Stromal cell of bone marrow (primary cell): ENCODE measurements at places on chromosomes 1 and 21.
A peak's percentile ranks its signal among the peaks of the same experiment; 100 is the strongest.

- no peak for DNase-seq
Observed at GRCh38 chr1:112397841-112398240, 1.8 kb downstream of the CTTNBP2NL start.

DNA sequence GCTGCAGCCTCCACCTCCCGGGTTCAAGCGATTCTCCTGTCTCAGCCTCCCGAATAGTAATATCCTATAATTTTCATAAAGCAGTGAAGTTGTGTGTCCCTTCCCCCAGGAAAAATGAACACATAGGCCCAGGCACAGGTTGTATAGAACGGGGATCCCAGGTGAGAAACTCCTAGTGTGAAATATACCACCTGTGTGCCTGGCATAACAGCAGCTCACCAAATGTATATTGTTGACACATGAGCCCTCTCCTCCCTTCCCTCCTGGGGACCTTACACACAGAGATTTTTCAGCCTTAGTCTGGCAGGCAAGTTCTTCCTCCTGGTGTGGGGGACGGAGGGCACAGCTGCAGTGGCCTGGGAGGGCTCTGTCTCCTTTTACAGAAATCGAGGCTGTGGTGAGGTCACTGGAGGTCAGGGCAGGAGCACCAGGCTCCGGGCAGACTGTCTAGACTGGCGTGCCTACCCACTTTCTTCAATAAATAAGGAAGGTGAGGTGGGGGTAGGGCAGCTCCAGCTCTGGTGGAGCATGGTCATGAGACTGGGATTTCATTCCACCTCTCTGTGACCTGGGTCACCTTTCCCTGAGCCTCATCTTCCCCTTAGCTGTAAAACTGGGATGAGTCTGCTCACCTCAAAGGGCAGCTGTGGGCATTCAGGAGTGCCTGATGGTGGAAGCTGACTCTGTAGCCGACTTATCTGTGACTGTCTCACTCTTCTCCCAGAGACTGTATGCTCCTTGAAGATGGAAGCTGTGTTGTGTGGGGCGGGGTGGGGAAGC is 14.3 kb downstream of the RCC1 start:
- no peak for DNase-seq

DNA sequence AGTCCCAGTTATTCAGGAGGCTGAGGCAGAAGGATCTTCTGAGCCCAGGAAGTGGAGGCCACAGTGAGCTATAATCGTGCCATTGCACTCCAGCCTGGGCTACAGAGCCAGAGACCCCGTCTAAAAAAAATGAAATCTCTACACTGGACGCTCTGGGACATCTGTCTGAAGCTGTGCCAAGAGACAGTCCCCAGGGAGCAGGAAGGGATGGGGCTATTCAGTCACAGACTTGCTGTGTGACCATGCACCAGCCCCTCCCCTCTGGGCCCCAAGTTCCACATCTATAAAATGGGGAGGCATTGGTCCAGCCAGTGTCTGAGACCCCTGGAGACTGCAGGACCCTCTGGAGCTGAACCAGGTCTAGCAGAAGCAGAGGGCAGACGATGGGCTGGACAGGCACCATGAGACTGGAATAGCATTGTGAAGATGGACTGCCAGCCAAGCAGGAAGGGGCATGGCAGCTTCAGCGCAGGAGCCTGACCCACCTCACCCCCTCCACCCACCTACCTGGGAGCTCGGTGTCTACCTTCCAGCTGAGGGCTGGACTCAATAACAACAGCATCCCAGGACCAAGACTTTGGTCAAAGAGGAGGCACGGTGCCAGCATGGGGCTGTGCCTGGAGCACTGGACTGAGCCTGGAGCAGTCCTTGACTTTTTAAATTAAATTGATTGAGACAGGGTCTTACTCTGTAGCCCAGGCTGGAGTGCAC is 1.4 kb downstream of the TMEM54 start:
- DNase-seq, result no peak

- DNase-seq, result no peak
Observed at GRCh38 chr21:37008724-37009123, 2.2 kb downstream of the RIPPLY3 start.

DNA sequence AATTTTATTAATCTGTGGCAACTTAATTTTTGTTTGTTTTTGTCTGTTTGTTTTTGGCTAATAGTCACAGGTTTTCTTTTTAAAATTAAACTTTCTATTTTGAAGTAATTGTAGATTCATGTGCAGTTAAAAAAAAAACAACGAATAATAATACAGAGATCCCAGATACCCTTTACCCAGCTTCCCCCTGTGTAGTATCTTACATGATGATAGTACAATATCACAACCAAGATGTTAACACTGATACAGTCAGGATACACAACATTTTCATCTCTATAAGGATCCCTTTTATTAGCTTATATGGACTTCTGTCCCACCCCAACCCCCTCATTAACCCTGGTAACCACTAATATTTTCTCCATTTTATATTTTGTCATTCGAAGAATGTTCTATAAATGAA is 5.9 kb downstream of the VPS45 start:
- no peak for DNase-seq

GRCh38 chr1:224535641-224536040 is 80.5 kb upstream of the CNIH3 start:
- DNase-seq, result no peak

GRCh38 chr1:161948435-161948834 is 75.2 kb downstream of the OLFML2B start:
- DNase-seq, result no peak

DNA sequence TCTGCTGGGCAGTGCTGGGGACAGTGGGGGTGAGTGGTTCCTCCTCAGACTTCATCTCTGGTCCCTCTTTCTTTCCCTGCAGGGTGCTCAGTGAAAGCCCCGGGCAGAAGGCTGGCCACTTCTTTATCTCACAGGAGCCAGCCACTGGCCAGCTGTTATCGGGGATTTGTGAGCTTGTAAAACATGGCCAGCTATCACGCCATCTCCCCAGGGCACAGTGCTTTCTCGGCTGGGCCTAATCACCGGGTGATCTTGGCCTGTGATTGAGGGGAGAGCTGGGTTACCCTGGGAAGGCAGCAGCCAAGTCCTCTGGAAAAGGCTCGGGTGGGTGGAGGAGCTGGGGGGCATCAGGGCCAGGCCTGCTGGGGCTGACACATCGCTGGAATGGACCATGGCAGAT is 83.0 kb downstream of the IGSF21 start:
- DNase-seq, result no peak

GRCh38 chr1:154453574-154454352 is 48.3 kb upstream of the TDRD10 start:
- no peak for DNase-seq

DNA sequence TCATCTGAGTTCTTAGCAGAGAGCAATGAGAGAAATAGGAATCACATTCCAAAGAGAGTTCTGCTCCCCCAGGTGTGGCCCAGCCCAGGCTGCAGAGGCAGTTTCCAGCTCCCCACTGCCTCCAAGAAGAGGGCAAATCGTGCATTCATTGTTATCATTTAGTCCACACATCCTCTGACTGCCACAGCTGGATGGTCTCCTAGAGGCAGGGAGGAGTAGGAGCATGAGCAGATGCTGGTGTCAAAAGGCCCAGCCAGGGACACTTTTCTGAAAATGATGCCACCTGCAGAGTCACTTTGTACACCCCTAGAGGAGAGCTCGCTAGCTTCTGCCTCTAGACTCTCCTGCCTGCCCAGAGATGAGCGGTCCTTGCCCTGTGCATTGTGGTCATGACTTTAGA is 33.6 kb upstream of the GNPAT start:
- DNase-seq, result no peak

DNA sequence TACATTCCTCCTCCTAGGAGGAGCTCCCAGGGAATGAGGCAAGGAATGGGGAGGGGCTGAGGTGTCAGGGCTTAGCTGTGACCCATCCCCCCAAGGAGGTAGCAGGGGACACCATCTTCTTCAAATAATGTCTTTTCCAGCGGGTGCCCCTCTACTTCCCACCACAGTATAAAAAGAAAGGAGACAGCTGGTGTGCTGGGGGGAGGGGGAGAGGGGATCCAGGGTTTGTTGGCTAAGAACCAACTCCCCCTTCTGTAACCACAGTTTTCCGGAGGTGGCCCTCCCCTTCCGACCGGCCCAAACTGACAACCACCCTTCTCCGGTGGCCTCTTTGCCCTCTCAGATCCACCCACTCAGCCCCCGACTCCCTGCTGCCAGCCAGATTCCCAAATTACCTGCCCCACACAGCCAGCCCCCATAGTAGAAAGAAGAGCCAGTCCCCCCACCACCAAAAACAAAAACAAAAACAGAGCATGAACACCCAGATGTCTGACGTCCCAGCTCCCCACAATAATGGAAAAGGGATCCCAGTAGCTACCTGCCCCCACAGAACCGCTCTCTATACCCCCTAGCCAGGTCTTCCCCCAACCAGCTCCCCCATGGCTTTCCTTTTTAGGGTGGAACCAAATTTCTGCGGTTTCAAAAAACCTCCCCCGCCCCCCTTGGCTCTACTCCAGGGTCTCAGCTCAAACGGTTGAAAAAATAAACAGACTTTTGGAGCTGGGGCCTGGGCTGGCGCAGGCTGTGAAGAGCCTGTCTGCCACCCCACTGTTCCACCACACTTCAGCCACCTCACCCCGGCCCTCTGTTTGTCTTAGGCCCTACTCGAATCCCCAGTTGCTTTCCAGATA is 2.1 kb downstream of the ARHGEF2 start:
- peak; percentile 54 for DNase-seq

GRCh38 chr1:24849672-24850295 is 80.3 kb downstream of the RUNX3 start:
- DNase-seq, result no peak

GRCh38 chr1:245609354-245610150 is 454.8 kb downstream of the KIF26B start:
- DNase-seq, result no peak

DNA sequence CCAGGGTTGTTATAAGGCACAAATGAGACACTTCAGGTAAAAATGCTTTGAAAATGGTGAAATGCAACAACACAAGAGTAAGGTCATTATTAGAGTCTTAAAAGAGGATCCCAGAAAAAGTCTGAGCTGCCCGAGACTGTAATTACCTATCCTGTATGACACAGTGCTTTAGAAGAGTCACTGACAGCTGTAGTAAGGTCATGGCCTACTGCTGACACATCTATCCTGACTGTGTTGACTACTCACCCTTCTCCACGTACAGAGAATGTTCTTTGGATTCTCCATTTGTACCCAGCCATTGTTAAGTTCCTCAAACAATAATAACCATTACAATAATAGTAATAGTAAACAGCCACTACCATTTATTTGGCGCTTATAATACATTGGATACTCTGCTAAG is 104.4 kb downstream of the CACHD1 start:
- no peak for DNase-seq

GRCh38 chr1:92953491-92953890 is 7.8 kb downstream of the DIPK1A start:
- DNase-seq, result no peak

GRCh38 chr1:31372751-31373055 is 173 bp downstream of the FABP3 start:
- DNase-seq, result no peak

DNA sequence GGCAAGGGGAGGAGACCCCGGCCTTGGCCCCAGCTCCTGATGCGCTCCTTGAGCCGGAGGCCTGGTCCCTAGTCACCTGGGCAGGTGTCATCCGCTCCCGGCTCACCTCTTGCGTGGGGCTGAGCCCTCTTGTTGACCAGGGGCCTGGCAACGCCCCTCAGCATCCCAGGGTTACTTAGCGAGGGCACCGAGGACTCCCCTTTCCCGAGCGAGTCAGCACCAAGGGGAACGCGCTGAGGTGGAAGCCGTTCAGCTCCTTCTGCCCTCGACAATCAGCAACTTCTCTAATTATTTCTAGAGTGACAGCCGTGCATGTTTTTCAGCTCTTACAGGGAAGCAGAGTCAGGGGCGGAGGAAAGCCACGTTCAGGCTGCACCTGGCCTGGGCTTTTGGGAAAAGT is 522 bp downstream of the SLC45A1 start:
- no peak for DNase-seq

- DNase-seq, result peak; percentile 31
Observed at GRCh38 chr1:225685476-225686176, 32.7 kb upstream of the ENAH start.

- DNase-seq, result no peak
Observed at GRCh38 chr1:34885405-34886247, 26.1 kb upstream of the SMIM12 start.

GRCh38 chr21:29914326-29914725 is 25.5 kb downstream of the GRIK1 start:
- no peak for DNase-seq

DNA sequence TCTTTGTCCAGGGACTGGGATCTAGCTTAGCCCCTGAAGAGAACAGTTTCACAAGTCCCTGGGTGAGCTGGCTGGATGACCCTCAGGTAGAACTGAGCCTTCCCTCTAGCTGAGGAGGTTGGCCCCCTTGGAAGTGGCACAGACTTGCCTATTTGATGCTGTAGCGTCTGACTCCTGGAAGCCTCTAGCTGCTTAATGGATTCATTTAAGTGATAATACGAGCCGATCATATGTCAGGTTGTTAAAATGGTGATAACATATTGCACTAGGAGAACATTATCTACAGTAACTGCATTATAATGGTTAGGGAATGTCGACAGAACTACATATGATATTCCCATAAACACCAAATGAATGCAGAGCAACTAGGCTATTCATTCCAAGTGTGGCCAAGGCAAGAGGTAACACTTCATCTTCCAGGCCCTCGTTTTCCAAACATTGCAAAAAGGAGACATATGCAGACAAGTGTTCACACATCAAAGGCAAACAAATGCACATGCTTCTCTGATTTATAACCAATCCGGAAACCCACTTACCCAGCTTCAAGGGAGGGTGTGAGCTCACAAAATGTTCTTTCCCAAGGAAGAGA is 340.1 kb upstream of the PLXNA2 start:
- DNase-seq, result no peak

GRCh38 chr1:83999316-83999819 is 436 bp upstream of the TTLL7 start:
- peak; percentile 49 for DNase-seq

GRCh38 chr1:8094481-8095241 is 68.6 kb upstream of the ERRFI1 start:
- peak; percentile 72 for DNase-seq

GRCh38 chr1:231393668-231394067 is 28.4 kb downstream of the EGLN1 start:
- no peak for DNase-seq

DNA sequence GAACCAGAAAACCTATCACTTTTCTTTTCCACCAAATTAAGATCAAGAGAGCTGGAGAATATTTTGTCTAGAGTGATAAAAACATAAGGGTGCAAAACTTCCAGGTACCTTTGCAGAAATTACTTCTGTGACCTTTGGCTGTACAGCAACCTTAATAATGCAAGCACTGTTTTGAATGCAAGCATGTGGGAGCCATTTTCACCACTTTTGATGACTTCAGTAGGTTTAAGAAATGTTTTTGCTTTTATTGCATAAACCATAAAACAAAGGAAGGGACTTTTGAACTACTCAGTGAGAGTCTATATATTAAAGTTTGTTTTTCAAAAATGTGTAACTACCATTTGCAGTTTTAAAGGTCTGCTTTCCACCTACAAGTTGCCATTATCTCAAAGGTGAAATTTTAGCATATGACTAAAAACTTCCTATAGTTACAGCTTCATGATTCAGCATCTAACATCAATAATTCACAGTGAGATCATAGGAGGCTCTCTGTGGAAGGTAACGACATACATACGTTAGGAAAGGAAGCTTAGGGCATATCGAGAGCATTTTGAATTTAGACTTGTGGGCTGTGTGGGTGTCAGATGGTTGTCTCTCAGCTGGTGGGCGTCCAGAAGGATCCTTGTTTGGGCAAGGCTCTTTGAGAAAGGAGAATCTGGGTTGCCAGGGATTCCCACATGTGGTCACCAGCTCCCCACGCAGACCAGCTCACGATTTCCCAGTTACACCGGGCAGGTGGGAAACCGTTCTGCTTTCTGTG is 1.1 kb upstream of the GADD45A start:
- no peak for DNase-seq
